ENCODE measurements at places on chromosomes 3 and 15.

DNA sequence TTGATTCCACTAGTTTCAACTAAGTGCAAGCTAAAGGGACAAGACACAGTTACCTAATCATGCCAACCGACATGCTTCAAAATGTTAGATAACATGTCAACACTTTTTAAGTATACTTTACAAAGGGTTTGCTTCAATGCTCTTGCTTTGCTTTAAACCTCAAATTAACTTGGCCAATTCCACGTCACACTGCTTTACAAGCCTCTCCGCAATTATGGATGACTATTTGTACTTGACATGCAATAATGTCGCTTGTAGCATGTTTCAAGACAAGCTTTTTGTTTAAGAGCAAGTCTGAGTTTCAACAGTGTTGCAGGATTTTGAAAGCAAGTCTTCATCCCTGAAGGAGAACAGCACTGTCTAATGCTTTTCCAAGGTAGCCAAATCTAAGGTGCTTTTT is 86.9 kb downstream of the CNTN3 start:
- DNase-seq: no peak

DNA sequence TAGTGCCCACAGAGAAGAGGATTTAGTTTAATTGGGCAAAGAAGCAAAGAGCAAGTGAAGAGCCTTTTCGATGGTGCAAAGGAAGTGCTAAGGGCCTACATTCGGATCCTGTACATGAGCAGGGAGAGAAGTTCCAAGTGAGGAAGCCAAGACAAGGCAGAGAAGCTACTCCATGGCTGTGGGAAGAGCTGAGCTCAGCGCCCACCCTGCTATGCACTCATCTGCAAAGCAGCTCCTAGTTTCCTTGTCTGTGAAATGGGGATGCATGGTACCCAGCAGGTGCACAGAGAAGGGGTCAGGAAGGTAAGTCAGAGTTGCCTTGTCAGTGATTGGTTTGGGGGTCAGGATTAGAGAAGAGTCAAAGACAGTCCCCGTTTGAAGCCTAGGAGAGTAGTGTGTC is 126.5 kb downstream of the PDE8A start:
- no peak for DNase-seq

DNA sequence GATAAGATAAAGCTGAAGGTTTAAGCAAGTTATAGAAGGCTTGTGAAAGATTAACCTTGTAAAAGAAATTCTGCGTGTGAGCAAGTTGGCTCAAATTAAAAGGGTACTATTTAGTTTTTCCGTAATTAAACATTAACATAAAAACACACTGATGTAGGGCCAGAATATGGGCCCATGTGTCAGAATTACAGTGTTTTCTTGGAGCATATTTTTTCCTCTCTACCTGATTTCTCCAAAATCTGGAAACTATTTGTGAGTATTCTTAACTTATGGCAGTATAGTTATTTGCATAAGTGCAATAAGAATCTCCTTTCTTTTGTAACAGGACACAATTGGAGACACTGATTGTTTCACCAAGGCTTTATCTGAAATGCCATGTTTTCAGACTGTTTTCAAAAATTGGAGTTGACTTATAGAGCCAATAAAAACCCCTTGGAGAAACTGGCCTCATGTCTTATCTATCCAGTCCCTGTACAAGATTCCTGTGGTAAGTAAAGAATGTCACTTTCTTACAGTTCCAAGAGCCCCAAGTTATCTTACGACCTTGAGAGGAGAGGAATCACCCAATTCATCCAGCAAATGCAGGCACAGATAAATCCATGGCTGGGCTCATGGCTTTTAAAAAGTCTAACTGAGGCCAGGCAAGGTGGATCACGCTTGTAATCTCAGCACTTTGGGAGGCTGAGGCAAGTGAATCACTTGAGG is 47.8 kb upstream of the P2RY1 start:
- no peak for DNase-seq

- DNase-seq: no peak
These were observed 80.7 kb downstream of the ABI3BP start for GRCh38 chr3:100912571-100912970.

DNA sequence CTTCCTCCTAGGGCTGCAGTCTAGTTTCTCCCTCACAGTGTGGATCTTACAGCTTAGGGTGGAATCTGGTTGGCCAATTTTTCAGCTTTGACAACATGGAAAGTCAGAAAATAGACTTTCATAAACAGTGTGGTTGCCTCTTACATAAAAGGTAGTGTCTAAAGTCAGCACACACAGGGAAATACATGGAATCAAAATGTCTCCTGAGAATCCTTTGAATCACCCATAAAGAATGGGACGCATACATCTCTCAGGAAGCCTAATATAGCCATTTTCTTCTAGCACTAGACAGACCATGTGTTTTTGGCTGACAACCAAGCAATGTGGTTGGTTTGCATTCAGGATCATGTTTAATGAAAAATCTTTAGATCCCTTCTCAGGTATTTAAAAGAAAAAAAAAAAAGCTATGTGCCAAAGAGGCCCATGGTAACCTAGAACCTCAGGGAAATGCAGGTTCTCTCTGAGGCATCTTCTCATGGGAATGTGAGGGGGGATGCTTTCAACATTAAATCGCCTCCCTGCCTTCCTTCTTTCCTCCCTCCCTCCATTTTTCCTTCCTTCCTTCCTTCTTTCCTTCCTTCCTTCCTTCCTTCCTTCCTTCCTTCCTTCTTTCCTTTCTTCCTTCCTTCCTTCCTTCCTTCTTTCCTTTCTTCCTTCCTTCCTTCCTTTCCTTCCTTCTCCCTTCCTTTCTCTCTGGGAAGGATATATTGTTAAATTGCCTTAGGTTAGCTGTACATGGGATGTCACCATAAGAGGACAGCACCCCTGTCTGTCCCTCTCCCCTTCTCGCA is 34.3 kb upstream of the ZBTB38 start:
- no peak for DNase-seq

DNA sequence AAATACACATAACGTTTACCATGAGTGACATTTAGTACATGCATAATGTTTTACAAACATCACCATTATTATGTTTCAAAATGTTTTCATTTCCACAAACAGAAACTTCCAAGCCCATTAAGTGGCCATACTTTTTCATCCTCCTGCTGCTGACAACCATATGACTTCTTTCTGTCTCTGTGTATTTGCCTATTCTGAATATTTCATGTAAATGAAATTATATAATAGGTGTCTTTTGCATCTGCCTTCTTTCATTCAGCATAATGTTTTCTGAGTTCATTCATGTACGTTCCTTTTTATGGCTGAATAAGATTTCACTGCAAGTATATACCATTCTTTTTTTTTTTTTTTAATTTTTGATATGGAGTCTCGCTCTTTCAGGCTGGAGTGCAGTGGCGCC is 209.0 kb downstream of the DOCK3 start:
- no peak for DNase-seq

DNA sequence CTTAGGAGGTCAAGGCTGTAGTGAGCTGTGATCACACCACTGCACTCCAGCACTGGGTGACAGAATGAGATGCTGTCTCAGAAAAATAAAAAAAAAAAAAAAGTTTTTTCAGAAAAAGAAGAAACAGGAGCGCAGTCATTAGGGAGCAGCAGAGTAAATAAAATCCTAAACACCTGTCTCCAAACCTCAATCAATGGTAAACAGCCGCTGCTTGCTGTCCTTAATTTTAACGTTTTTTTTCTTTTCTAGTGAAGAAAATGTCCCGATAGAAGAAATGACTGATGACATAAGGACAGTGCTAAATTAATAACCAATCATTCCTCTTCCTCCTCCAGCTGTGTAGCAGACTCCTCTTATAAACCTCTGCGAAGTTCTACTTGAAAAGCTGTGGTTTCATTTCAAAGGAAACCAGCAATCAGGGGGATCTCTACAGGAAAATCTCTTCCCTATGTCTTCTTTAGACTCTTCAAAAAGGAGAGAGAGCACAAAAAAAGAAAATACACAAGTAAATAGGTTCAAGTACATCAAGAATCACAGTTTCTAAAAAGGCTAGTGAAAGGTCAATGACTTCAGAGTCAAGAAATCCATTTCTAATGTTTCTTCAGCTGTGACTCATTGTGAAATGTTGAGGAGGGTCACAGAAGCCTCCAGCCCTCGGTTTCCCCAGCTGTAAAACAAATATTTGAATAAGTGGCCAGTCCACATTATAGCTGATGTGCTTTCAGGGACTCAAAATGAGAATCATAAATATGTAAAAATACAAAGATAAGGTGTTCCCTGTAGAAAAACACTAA is 127.6 kb downstream of the TMCO5A start:
- no peak for DNase-seq
